ENCODE measurements at places on chromosomes 1 and 21.

DNA sequence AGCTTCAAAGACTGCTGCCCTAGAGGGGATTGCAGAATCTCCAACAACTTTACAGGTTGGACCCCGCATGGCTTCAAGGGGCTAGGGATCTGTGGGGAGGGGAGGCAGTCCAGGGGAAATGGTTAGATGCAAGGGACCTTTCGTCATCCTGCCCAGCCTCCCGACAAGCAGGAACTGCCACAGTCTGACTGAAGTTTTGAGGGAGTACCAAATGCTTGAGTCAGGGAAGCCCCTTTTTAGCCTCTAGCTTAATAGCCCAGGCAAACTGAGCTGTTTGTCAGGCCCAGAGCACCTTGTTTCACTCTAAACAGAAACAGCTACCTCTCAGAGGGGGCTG is 1.1 kb downstream of the TOR3A start:
- DNase-seq = no peak

DNA sequence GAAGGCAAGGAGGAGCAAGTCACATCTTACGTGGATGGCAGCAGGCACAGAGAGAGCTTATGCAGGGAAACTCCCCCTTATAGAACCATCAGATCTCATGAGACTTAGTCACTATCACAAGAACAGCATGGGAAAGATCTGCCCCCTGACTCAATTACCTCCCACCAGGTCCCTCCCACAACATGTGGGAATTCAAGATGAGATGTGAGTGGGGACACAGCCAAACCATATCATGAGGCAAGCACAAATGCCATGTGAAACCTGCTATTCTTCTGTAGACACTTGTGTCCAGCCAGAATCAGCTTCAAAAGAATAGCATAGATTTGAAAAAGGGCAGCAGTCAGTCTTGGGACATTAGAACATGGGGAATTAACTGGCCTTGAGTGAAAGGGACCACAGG is 32.2 kb upstream of the UBE2U start:
- no peak for DNase-seq

DNA sequence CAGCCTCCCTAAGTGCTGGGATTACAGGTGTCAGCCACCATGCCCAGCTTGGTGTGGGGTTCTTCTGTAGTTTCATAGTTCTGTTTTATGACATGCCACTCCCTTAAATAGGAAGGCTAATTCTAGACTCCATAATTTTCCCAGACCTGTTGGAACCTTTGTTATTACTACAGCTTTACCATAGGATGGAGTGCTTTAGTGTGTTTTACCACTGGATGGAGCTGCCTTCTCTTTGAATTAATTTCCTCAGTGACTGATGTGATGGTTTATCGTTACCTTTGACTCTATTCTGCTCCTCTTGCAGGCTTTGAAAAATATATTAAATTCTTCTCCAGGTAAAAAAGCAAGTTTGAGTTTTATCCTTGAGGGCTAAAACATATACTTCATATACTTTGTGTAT is 84.6 kb upstream of the NEK7 start:
- DNase-seq = no peak

DNA sequence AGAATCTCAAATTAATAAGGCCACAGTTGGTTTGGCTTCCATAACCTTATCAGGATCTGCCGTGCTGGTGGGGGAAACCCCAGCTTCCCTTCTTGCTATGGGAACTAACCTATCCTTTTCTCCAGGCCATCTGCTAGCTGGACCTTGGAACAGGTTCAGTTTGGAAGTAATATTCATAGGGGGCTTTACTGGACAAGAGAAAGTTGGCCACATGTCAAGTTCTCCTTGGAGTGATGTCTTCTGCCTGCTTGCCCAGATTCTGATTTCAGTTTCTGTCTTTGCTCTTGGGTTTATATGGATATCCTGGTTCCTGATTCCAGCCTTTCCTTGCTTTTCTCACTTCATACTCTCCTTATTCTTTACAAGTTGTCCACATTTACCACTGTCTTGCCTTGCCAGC is 279.6 kb downstream of the ASTN1 start:
- no peak for DNase-seq

GRCh38 chr1:152502496-152503180 is 8.0 kb upstream of the LCE5A start:
- no peak for DNase-seq

DNA sequence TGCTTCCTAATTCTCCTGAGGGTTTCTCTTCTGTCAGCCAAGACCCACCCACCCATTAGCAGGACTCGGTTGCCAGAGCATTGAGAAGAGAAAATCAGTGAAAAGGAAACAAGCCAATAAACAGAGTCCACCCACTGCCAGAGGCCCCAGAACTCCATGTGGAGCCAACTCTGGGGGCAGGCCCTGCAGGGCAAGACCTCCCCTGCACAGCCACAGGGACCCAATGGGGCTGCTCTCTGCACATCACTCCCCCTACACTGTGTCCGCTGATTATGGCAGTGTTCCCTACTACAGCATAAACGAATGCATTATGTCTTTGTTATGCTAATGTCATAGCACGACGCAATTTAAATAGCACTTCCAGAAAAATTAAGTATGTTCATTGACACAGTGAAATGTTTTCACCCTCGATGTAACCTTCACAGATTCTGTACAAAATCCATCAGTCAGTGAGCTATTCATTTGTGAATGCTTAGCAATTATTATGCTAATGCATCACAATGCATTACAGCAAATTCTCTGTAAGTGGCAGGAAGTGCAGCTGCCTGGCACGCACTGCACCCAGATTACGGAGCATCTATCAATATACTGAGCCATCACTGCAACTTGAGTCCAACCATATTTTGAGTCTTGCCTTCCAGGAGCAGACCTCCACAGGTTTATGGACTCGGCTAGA is 56.4 kb downstream of the GRIK3 start:
- DNase-seq = no peak

- DNase-seq = no peak
Measured at GRCh38 chr21:43269440-43269839, 100.6 kb downstream of the CRYAA start.

DNA sequence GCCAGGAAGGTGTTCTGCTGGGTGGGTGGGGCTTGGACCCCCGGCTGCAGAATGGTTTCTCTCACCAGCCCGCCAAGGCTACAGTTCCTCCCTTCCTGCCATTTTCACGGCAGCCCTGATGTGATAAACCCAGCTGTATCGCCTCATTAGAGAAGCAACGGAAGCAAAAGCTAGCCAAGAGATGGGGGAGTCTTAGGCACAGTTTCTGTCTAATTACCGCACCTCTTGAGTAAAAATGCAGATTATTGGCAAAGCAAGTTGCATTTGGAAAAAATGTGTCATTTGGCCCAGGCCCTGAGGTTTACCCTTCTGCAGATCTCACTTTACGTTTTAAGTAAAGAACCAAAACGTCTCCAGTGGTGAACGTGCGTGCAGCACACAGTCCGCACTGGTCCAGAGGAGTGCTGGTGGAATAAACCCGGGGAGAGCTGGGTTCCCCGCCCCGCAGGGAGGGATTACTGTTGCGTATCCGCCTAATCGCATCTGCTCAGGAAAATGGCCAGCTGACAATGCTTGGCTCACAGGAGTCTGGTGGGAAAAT is 109.9 kb downstream of the GALNT2 start:
- no peak for DNase-seq

- DNase-seq = no peak
Measured at GRCh38 chr1:116006486-116006964, 30.2 kb downstream of the SLC22A15 start.

- no peak for DNase-seq
Measured at GRCh38 chr1:227945891-227946623, 1.7 kb downstream of the WNT9A start.

- DNase-seq = no peak
Measured at GRCh38 chr1:69230208-69230607, 337.5 kb upstream of the LRRC7 start.

GRCh38 chr1:42936309-42937078 is 22.2 kb downstream of the SLC2A1 start:
- DNase-seq = no peak

DNA sequence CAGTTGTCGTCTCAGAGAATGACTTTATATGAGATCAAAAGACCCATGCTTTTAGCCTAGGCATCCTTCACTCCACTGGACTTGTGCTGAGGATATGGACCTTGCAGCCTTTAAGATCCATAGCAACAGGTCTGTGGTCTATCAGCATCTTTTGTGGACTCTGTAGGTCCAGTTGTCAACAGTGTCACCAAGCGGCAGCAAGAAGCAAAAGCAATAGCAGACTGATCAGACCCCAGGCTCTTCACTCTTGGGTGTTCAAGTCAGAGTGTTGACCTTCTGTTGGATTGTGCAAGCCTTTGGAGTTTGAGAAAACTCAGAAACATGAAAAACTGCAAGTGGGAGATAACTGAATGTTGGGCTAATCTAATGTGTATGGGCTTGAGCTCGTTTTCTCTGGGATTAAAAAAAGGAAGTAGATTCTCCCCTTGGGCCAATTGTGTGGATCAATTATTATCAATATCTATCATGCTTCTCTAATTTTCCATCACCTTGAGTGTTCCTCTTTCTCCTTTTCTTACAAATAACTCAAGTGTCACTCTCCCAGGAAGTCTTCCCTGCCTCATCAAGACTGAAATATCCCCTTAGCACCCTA is 144.2 kb downstream of the LYPLAL1 start:
- DNase-seq = no peak

DNA sequence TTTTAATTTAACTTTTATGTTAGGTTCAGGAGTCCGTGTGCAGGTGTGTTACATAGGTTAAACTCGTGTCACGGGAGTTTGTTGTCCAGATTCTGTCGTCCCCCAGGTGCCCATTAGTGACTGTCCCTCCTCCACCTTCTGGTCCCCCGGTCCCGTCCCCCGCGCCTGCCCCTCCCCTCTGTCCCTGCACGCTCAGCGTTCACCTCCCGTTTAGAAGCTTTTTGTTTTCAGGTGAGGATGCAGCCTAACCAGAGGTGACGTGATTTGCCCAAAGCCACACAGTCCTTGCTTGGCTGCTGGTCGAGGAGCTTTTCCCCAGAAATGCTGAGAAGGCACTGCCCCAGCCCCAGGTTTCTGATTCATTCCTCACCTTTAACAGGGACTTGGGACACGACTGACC is 844 bp downstream of the C1orf146 start:
- DNase-seq = no peak

- DNase-seq = no peak
Measured at GRCh38 chr1:38690790-38691449, 168.7 kb downstream of the RRAGC start.

DNA sequence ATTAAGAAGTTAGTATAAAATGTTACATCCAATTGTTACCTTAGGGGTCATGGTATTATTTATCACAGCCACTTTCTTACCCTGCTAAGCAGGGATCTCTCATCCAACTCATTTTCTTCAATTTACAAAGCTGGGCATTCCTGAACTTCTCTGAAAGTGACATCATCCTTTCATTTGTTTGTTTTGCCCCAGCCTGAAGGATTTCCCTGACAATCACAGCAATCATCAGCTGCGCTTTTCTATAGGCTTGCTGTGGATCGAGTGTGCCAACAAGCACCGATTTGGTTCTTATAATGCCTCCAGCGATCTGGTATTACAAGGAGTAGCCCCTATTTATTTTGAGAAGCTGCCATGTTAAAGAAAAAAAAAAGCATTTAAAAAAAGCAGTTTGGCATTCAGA is 240.2 kb downstream of the USH2A start:
- no peak for DNase-seq

DNA sequence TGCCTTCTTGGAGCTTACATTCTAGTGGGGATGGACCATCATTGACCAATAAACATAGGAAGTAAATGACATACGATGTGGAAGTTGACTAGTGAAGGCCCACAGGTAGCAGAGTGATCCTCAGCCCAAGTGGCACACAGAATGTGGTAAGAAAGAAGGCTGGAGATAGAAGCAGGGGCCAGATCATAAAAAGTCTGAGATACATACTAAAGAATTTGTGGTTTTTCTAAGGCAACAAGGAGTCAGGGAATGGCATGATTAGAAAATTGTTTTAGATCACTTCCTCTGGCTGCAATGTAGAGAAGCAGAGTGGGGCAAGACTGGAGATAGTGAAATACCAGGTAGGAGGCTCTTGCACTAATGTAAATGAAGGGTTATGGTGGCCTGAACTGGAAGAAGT is 154.0 kb downstream of the VPS13D start:
- no peak for DNase-seq

- DNase-seq = no peak
Measured at GRCh38 chr1:159790237-159790917, 9.6 kb downstream of the DUSP23 start.

DNA sequence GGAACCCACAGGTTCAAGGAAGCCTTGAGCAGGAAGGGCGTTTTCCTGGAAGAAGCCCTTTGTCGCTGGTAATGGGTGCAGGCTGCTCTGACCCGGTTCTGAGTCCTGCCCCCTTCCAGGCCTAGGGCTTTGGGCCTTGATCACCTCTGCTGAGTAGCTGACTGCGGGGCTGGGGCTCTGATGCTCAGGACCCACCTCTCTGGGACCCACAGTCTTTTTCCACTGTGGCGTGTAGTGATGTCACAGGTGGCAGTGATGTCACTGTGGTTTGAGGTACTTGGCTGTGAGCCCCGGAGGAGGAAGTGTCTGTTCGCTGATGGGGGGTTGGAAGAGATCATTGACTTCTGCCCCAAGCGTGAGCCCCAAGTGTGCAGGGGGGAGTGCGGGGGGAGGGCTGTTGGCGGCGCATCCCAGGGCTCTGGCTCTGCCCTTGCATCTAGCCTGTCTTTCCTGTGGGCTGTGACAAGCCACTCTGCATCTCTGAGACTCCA is 6.9 kb downstream of the TNFRSF1B start:
- no peak for DNase-seq

DNA sequence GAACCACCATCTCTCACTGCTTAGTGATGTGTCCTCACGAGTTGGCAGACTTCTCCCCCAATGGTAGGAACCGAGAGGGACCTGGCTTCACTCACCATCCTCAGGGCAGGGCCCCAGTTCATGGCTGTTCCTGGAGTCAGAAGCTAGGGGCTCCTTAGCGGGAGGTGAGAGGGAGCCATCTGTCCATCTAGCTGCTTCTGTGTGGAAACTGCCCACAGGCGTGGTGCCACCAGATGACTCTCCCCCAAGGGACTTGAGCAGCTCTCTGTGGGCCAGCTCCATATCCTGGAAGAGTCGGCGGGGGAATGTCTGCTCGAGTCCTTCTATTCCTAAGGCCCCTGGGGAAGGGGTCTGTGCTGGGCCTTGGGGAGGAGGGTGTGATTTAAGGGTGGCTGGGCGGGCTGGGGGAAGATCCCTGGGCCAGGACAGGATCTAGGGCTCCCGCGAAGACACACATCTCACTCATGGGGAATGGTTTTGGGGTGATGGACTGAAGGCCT is 16.3 kb downstream of the LRRC71 start:
- DNase-seq = no peak
